H9 (cell line): ENCODE measurements at places on chromosomes 2 and 18.

DNA sequence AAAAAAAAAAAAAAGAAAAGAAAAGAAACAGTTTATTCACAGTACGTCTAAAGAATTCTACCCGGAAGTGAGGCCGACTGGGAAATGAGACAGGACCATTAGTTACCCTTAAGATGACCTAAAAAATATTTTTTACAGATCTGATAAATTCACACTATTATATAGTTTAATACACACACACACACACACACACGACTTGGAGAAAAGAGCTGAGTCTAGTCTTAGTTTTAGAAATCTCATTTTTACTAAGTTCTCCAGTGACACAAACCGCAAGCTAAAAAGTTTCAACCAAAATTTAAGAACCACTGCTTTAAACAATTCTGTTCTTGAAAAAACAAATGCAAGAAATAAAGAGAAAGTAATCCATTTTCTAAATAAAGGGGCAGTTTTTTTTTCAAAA lies 27.1 kb downstream of the ST3GAL5 start:
- no peak for DNase-seq

- no peak for DNase-seq
Measured at GRCh38 chr2:209976698-209977385, 25.6 kb upstream of the RPE start.

DNA sequence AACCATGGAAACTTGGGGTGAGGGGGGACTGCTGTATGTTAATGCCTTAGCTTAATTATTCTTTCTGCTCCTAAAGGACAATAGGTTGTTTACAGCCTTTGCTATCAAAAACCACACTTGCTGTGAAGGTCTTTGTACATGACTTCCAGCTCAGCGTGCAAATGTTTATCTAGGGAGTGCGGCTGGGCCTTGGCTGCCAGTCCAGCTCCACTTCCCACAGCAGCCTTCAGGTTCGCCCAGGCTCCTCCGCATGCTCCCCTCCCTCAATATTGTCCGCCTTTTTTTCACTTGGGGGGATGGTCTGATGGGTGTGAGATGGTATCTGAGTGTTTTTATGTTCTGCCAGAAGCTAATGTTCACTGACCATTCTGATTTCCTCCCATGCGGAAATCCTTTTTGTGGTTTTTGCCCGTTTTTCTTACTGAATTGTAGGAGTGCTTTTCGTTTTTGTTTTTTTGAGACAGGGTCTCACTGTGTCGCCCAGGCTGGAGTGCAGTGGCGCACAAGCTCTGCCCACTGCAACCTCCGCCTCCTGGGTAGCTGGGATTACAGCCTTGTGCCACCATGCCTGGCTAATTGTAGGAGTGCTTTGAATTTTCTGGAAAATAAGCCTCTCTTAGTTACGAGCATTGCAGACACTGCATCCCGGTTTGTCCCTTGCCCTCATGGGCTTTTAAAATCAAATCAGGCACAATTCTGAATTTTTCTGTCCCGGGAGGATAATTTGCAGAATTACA lies 28.8 kb downstream of the SH3BP4 start:
- DNase-seq: no peak

DNA sequence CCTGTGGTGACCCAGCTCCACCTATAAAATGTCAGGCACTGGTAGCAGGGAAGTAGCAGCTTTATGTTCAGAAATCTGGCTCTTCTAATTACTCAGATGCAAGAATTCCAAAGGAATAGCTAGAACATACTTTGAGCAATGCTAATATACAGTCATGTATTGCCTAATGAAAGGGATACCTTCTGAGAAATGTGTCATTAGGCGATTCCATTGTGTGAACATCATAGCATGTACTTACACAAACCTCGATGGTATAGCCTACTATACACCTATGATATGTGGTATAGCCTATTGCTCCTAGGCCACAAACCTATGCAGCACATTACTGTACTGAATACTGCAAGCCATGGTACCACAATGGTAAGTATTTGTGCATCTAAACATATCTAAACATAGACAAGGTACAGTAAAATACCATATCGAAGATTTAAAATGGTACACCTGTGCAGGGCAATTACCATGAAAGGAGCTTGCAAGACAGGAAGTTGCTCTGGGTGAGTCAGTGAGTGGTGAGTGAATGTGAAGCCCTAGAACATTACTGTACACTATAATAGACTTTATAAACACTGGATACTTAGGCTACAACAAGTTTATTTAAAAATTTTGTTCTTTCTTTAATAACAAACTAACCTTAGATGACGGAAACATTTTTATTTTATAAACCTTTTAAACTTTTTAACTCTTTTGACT lies 50.3 kb upstream of the ETAA1 start:
- DNase-seq: no peak

- DNase-seq: no peak
Measured at GRCh38 chr2:149064856-149065630, 26.5 kb downstream of the LYPD6B start.

GRCh38 chr18:45136381-45137086 lies 455.8 kb downstream of the SETBP1 start:
- no peak for DNase-seq

- no peak for DNase-seq
Measured at GRCh38 chr18:23563377-23564043, 22.8 kb downstream of the NPC1 start.

GRCh38 chr2:141911485-141912066 lies 219.2 kb downstream of the LRP1B start:
- DNase-seq: peak; percentile 63

GRCh38 chr2:8049851-8050571 lies 631.8 kb upstream of the ID2 start:
- no peak for DNase-seq
